ENCODE measurements at places on chromosomes 5 and 9.

GRCh38 chr5:177303925-177304391 is 359 bp downstream of the PRELID1 start:
- no peak for DNase-seq

GRCh38 chr9:21969951-21970799 is 24.0 kb downstream of the CDKN2A start:
- DNase-seq: no peak

GRCh38 chr9:14158916-14159315 is 155.0 kb downstream of the NFIB start:
- DNase-seq: peak; percentile 57

GRCh38 chr9:92425474-92425873 is 1.2 kb upstream of the OMD start:
- no peak for DNase-seq

- DNase-seq: peak; percentile 41
These were observed 57.3 kb upstream of the FNIP1 start for GRCh38 chr5:131854134-131854533.

- no peak for DNase-seq
These were observed 2.0 kb upstream of the MEIKIN start for GRCh38 chr5:131947445-131947844.

GRCh38 chr5:66882606-66883227 is 286.5 kb downstream of the MAST4 start:
- peak; percentile 55 for DNase-seq
